Stimulated activated CD8-positive, alpha-beta memory T cell treated with anti-CD3 and anti-CD28 coated beads, Interleukin-4, amount 100 ng/mL, for 1 hour (primary cell): ENCODE measurements at places on chromosomes 4 and X.

DNA sequence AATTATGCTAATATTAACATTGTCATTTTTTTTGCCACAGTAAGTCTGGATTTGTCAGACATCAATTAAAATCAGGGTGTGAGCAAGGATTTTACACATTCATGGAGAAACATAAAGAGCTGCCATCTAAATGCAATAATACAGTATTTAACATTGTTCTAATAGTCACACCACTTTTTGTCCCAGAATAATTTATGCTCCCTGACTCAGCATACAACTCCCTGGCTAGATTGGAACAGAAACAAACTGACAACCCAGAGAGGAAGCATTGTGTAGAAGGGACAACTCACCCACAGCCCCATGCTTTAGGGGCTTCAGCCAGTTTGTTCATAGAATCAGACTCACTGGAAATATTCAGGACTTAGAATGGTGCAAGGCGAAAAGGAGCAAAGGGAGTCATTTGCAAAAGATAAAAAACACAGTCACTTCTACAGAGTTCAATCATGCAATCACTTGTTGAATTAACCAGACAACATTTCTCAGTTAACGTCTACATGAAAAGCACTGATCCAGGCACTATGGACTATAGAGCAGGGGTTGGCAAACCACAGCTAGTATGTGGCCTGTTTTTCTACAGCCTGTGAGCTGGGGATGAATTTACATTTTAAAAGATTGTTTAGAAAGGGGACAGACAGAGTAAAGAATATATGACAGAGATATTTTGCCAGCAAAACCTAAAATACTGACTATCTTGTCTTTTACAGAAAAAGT, 26.4 kb upstream of the SEC24B start:
- no peak for DNase-seq

- no peak for DNase-seq
Observed at GRCh38 chrX:31091819-31092218, 20.0 kb upstream of the FTHL17 start.

- DNase-seq = no peak
Observed at GRCh38 chrX:100647095-100647494, 3.1 kb downstream of the SRPX2 start.

DNA sequence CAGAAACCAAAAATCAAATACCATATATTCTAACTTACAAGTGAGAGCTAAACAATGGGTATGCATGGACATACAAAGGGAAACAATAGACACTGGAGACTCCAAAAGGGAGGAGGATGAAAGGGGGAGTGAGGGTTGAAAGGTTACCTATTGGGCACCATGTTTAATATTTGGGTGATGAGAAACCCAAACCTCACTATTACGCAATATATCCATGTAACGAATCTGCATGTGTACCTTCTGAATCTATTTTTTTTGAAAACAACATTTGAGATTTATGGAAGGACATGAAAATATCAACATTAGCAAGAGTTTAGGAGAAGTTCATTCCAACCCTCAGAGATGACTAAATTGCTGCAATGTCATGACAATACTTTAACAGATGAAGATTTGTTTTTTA, 586.1 kb downstream of the GBA3 start:
- no peak for DNase-seq

DNA sequence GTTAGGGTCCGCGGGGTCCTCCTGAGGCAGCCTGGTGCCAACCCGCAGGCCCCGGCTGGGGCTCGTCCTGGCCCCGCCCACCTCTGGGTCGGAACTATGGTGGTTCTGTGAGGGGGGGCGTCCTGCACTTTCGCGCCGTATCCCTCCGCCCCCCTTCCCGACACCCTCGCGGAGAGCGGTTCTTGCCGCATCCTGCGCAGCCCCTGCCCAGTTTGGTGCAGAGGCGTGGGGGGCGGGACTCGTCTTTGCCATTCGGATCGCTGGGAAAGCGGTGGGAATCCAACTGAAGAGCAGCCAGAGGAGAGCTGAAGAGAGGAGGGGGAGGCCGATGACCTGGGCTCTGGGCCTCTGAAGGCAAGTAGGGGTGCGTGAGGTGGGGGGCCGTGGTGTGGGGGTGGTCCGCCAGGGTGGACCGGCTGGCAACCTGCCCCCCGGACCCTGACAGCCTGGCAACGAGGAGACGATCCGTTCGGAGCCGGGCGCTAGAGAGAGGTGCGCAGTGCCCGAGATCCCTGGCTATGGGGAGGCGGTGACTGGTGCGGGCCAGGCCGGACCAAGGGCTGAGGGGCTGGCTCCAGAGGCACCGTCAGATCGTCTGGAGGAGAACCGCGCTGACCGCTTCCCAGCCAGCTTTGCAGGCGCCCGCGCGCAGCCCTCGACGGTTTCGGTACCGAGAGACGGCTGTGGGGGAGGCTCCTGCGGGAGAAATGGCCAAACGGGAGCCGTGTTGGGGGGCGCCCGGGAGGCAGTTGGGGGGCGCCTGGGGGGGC, at the start of gene GPRASP1:
GPRASP1 (plus strand) TSS at position 242 of the 770 bp plus-strand sequence. CDS start 2,431 bp downstream, outside the sequence.
- no peak for DNase-seq
